ENCODE measurements at places on chromosomes 5 and 9.

DNA sequence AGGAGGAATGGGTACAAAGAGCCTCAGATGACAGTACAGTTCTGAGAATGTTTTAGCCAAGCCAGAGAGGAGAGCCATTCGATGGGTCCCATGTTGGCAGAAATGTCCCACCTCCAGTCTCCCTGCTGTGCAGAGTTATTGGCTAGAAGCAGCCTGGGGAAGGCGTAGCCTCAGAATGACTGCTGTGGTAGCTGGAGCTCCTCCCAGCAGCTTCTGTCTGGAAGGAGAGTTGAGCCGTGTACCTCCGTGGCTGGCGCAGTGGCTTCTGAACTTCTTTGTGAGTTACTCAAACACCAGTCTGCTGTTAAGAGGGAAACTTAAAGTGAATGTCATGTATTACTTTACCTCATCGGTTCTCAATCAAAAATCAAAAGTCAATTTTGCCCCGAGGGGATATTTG lies 193.3 kb upstream of the SNX2 start:
- DNase-seq, result no peak

DNA sequence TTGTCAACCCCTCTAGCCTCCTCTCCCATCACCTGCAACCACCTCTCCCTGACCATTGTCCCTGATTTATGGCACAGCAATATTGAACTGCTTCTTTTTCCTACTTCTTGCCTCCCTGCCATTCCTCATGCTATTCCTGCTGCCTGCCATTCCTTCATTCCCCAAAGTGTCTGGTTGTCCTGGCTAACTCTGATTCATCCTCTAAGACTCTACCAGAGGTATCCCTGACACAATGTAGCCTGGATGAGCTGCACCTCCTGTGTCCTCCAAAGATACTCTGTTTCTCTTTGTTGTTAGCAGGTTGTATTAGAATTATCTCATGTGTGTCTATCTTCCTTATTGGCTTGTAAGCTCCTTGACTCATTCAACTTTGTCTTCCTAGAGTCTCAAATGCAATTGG lies 53.5 kb upstream of the PTPN3 start:
- DNase-seq, result no peak

DNA sequence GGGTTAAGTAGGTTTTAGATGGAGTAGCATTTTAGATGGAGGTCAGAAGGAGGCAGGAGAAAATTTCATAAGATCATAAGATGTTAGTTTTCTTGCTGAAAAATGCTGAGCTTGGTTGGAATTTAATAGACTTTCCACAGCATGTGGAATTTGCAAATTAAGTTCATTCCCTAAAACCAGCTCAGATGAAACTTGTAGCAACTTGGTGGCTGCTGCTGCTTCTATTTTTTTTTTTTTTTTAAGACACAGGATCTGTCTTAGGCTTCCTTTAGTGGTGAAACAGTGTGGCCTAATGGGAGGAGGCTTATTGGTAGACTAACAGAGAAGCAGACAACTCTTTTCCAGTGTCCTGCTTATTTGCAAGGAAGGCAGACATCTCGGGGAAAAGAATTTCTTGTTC lies 154.5 kb downstream of the AOPEP start:
- no peak for DNase-seq

DNA sequence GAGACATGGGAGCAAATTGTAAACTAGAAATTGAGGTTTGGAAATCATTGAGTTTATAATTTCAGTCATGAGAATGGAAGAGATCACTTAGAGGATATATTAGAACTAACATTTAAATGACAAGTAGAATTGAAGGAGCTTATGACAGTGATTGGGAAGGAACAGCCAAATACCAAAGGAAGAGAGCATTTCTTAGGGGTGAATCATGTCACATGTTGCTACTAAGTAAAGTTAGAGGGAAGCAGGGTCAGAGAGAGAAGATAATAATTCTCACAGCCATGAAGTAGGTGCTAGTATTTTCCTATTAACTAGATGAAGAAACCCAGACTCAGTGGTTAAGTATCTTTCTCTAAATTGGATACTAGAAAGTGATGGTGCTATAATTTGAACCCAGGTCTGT lies 59.3 kb downstream of the COMMD10 start:
- DNase-seq, result no peak

DNA sequence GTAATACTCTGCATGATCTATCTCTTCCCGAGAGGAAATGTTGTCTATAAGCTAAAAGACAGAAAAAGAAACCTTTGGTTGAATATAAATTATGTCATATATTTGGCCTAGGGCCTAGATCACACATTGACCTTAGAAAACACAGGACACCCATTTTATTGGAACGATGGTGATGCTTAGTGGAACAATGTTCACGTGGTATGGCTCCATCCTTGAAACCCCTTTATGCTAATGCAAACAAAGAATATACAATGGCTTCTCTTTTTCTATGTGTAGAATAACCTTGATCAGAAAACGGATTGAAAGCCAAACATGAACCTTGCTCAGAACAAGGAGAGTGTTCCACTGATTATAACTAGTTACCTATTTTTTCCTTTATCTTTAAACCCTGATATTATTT lies 24.5 kb downstream of the MRPS27 start:
- DNase-seq, result no peak

DNA sequence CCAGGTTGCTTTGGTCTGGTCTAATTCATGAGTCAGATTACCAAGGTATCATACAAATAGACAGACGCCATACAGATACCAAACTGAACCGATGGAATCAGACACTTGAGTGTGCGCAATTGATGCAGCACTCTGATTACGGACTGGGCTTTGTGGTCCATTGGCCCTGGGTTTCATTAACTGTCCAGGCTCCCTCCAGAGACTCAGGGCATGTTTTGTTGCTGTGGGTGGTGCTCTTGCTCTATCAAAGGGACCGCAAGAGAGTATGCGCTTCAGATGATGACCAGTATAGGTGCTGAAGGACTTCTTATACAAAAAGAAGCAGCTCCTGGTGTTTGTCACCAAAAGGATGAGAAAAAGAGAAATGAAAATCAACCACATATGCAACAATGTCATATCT lies 36.9 kb upstream of the ANKRD55 start:
- DNase-seq, result no peak

DNA sequence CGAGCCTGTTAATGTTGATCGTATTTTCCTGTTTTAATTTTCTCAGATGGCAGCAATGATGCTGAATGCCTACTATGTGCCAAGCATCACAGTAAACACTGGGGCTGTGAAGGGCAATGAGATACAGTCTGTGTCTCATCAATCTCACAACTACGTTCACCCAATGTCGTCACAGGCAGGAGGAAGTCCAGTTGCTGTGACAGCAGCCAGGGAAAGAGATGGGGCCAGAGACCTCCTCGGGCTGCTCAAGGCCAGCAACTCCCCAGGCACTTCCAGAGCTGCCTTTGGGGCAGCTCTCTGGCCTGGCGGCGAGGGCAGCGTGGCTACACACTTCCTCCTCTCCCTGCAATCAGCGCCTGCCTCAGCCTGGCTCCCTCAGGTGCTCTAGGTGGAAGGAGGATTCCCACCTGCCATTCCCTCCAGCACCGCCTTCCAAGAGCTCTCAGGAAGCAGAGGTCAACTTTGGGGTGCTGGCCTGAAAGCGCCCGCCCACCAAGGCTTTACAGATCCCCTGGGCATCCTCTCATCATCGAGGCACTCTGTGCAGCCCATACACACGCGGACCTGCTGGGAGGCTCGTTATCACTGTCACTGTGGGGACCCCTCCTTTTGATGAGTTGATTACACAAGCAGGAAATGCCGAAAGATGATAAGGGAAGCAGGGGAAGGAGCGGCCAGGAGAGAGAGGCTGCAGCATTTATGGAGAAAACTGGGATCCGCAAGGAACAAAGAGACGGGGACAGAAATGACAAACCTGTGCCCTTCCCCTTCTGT lies 159.2 kb downstream of the ZDHHC21 start:
- DNase-seq, result no peak

- no peak for DNase-seq
These were observed 203.0 kb upstream of the TUT7 start for GRCh38 chr9:86557063-86557766.

DNA sequence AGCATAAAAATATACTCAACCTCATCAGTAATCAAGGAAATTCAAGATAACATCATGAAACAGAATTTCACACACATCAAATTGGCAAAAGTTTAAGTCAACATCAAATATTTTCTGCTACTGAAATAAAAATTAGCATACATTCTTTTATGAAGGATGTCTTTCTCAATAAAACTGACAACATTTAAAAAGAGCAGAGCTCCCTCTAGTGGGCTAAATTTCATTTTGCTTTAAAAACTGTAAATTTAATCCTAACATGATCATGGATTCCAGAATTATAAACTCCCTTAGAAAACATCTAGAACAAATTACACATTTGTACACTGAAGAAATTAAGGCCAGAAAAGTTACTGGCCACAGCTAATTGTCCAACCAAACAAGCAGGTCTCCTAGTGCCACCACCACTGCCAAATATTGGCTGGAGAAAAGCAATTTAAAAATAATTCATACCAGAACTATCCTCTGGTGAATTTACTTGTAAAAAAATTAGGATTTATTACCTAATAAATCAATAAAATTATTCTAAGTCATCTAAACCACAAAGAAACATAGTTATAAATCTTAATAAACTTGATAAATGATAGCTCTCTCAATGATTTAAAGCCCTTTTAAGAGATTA lies 31.2 kb downstream of the DEPDC1B start:
- DNase-seq, result no peak

- DNase-seq, result no peak
These were observed 59.1 kb downstream of the SECISBP2 start for GRCh38 chr9:89377411-89377810.

DNA sequence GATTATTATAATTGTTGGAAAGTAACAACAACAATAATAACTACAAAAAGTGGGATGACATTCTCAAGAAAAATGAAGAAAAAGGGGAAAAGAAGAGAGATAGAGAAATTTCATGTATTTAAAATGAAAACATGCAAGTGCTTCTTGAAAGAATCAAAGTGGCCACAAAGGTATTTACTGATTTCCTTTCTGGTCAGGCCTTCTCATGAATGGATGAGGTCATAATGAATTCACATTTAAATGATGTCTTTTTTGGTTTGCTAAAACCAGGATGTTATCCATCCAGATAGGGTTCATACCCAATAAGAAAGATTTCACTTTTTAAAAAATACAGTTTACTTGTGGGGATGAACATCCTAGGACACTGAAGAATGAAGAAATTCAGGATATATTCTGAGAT lies 446.4 kb upstream of the PTGER4 start:
- DNase-seq, result no peak

GRCh38 chr9:69590266-69590665 lies 81.9 kb downstream of the APBA1 start:
- DNase-seq, result no peak

GRCh38 chr5:36879274-36880033 lies 2.9 kb downstream of the NIPBL start:
- DNase-seq, result no peak

- peak; percentile 35 for DNase-seq
These were observed 15.6 kb upstream of the IRF1 start for GRCh38 chr5:132506094-132506692.

DNA sequence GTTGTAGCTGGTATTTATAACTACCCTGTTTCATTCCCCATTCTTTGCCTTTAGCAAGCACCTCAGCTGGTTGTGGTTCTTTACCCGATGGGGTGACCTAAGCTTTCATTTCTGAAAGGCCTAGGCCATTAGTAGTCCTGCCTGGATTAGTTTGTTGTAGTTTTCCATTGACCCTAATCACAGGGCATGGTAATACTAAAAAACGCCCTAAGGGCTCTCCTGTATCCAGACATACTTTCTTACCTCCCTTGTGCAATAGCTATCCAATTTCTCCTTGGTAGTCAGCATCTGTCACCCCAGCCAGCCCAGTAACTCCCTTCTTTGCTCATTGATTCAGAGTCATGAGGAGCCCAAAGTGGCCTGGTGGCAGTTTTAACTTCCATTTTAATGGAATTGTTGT lies 24.0 kb downstream of the TMOD1 start:
- DNase-seq, result no peak

DNA sequence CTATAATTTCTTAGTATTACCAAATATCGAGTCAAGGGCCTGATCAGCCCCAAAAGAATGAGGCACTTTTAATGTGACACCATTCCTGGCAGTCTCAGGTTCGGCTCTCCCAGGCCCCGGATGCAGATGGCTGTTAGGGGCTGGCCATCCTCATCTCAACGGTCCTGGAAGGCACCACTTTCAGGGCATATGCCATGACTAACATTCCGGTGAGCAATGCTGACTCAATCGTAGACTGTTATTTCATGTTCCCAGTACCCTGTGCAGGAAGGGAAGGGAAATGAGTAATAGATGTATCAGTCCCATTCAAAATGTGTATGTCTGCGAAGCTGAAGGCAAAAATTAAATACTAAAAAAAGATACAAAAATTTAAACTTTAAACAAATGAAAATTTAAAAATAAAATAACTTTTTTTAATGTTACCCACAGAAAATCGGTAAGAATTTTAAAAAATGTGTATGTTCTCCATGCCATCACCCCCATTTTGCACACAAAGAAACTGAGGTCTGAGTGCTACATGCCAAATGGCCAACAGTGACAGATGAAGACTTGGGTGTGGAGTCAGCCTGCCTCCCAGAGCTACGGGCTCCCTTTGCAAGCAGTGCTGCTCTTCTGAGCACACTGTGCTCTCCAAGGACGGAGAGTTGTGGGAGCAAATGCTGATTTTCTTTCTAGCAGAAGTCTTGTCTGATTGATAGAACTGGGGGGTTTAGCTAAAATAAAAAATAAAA lies 79.0 kb downstream of the GLDC start:
- DNase-seq, result no peak

GRCh38 chr5:149274939-149275338 lies 3.3 kb downstream of the AFAP1L1 start:
- DNase-seq, result no peak

DNA sequence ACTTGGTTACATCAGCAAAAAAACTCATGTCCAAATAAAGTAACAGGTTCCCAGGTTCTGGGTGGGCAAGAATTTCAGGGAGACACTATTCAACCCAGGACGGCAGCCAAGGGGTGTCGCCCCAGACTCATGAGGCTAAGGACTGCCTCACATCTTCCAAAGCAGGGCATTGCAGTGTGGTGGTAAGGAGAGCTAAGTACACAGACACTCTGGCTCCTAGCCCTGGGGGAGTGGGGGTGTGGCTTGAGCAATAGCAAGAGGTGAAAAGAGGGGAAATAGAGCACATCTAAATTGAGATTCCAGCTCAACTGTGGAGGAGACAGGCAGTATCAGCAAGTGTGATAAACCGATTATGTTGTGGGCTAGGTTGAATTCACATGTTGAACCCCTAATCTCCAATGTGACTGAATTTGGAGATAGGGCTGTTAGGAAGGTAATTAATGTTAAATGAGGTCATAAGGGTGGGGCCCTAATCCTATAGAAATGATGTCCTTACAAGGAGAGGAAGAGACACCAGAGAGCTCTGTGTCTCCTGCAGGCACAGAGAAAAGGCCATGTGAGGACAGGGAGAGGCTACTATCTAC lies 49.9 kb upstream of the MARCHF11 start:
- DNase-seq, result no peak

- no peak for DNase-seq
These were observed 69.6 kb downstream of the PTPDC1 start for GRCh38 chr9:94153905-94154304.

GRCh38 chr5:36763454-36763853 lies 113.1 kb upstream of the NIPBL start:
- no peak for DNase-seq

Measured in left hindlimb (tissue), 1 donor.